IMR-90 (cell line): ENCODE measurements at places on chromosomes 2 and 18. TPM values are rescaled to one million over a fixed set of nuclear protein-coding genes. Genes with fewer than 3 reads are reported as not detected.

GRCh38 chr18:13302040-13302439 is 83.5 kb downstream of the LDLRAD4 start:
- no peak for DNase-seq

DNA sequence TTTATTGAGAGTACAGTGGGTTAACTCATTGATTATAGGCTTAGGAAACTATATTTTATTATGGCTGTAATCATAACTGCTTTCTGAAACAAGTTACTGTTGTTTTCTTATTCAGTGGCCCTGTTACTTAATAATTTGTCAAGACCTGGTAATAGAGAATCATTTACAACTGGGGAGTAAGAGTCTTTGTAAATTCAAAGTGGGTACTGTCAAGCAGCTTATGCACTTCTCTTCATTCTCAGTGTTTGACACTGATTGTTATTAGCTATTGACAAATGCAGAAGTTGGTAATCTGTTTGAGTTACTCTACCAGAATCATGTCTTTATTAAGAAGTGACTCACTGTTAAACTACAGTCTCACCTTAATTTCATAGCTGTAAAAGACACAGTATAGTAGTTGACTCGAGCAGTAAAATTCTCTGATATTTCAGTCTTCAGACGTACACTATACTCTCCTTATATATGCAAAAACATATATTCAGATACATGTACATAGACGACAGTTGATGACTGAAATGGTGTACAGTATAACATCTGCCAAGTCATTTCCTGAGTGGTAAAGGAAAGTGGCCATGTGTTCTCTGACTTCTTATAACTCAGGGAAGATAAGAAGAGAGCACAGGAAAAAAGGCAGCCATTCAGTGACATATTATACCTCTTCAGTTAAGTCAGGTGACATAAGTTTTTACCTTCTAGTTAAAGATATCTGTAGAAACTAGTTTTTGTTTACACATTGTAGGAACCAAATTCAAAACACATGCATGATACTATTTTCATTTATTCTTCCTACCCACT is 36.0 kb upstream of the TTC27 start:
- DNase-seq = peak; percentile 43

DNA sequence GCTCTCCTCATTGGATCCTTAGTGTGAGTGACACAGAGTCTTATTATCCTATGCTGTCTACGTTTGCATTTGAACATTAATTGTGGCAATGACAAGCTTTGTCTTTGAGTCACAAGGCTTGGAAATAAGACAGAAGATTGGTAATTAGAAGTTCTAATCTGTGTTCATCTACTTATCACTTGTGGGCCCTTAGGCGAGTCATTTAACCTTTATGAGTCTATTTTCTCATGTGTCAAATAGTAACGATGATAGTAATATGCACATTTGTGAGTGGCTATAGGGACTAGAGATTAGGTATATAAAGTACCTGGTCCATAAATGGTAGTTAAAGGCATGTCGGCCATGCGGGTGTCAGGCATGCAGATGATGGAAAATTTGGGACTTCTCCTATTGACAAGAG is 105.6 kb upstream of the NABP1 start:
- no peak for DNase-seq

DNA sequence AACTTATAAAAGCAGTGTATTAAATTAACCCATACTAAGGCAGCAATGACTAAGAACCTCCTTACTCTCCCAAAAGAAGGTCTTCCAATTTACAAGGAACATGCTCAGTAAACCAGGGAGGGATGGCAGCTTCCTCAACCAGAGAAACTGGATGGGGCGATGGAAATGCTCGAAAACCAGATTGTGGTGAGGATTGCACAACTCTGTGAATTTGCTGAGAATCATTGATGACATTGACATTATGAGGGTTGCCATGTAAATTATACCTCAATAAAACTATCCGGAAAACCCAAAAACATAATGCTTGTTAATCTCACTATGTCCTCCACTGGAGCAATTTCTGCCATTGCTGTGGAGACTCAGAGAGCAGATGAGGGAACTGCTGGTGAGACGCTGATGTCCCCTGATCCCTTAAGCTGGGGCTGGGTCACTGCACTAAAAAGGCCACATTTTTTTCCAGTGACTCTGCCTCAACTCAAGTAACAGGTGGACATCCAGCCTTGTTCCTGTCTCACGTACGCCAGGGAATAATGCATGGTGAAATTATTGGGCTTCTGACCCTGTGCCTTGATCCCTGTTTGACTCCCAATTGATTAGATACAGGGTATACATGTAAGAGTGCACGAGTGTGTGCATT is 288.3 kb downstream of the CYP26B1 start:
- DNase-seq = no peak

Gene CLEC4F
- not detected in 2 replicates for total RNA-seq

Gene PIEZO2
- 3.3 and 4.1 TPM in 2 replicates for total RNA-seq

Gene KLF7
- 25.3 and 28.5 TPM in 2 replicates for total RNA-seq

GRCh38 chr2:49332415-49332814 is 178.1 kb upstream of the FSHR start:
- no peak for DNase-seq
